Urinary bladder (tissue), 4 donors: ENCODE measurements at places on chromosomes 7 and 10. TPM values are rescaled to one million over a fixed set of nuclear protein-coding genes. Genes with fewer than 3 reads are reported as not detected.

- DNase-seq, result no peak
Observed at GRCh38 chr10:132524443-132525285, 12.9 kb upstream of the INPP5A start.

The PRSS37 gene
- not detected for total RNA-seq

The CDHR1 gene
- total RNA-seq, result 0.32 TPM

- no peak for DNase-seq
Observed at GRCh38 chr7:141609576-141609975, 58.4 kb downstream of the AGK start.

The PRDX3 gene
- total RNA-seq, result 162 TPM

DNA sequence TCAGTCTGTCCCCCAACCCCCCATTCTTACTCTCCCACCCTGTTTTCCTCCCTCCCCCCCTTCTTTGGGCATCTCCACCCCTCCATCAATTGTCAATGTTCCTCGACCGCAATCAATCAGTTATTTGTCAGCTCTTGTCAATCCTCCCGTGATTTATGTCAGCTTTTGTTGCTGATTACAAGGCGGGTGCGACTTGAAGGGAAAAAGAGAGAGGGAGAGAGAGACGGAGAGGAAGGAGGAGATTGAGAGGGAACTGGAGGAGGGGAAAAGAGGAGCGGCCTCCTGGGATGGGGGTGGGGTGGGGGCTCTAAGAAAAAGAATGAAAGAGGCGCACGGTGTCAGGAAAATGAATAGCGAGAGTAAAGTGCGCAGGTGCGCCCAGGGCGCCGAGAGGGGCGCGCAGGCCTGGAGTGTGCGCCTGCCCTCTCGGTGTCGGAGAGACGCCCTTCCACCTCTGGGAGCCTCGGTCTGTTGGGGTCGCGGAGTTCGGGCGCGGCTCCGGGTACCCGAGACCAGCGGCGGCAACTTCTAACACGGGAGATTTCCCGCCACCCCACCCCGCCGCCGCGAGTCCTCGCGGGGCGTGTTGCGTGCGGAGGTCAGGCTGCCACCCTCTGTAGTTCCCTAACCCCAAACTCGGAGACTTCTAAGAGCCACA is 1.1 kb upstream of the ZNF503 start:
- DNase-seq, result no peak

The LRRD1 gene
- 1.8 TPM for total RNA-seq

GRCh38 chr10:81548160-81548559 is 326.8 kb upstream of the NRG3 start:
- no peak for DNase-seq

The ZNF804B gene
- total RNA-seq, result 1.2 TPM

DNA sequence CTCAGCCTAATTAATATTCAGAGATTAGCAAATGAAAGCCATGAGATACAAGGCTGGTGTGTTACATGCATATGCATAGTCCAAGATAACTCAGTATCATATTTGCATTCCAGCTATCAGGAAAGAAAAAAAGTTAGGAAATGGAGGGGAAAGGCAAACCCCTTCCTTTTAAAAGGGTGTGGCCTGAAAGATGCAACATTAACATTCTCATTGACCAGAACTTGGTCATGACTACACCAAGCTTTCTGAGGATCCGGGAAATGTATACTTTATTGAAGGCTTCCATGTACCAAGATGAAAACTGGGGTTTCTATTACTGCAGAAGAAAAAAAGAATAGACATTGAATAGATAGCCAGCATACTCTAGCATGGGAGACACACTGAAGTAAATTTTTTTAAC is 96.5 kb downstream of the IPMK start:
- no peak for DNase-seq

DNA sequence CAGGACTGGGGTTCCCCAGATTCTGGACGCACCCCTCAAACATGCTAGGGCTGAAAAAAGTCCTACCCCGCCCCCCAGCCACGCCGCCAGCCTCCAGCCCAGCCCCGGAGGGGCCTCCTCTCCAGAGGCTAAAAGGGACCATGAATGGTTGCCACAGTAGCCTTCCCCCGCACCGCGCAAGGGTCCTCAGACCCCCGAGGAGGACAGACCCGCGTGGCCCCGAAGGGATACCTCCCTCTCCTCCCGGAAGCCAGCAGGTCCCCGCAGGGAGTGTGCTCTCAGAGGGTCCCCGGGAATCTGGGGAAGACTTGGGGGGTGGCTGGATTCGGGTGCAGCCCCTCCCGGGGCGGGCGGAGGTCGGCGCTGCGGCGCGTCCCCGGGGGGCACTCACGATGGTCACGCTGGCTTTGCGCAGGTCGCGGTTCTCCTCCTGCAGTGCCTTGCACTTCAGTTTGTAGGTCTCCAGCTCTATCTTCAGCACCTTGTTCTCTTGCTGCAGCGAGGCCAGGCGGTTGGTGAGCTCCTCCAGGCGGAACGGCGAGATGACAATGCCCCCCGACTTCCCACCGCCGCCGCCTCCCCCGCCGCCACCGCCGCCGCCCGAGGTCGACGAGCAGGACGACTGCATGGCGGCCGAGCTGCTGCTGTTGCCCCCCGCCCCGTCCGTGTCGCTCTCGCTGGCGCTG is 482 bp downstream of the CCDC6 start:
- DNase-seq, result no peak

DNA sequence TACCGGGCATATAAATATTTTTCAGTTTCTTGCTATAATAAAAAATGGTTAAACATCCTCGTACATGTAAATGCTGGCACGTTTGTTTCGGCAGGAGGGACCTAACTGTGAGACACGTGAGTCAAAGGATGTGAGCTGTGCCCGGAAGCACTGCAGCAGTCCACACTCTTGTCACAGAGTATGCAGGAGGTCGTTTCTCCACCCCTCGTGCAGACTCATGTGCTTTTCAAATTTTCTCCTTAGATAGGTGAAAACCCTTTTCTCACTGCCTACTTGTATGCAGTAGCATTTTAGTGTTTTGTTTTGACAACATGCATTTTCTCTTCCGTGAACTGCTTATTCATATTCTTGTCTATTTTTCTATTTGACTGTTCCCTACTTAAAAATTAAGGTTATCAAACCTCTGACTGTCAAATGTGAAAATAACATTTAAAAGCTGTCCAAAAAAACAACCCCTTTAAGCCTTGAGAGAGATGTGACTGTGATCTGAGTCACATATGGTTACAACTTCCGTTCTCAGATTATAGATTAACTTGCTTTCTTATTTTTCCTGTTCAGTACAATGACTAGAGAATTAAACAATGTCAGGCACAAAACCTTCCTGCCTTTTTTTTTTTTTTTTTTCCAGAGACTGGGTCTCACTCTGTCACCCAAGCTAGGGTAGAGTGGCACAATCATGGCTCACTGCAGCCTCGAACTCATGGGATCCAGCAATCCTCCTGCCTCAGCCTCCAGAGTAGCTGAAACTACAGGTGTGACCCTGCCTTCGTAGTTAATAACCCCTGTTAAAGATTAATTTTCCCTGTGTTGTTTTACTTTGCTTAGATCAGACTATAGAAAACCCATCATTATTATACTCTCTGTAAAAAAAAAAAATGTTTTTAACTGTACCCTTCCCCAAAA is 45.1 kb downstream of the DPY19L1 start:
- no peak for DNase-seq

GRCh38 chr7:115146148-115146547 is 224.3 kb downstream of the MDFIC start:
- no peak for DNase-seq

DNA sequence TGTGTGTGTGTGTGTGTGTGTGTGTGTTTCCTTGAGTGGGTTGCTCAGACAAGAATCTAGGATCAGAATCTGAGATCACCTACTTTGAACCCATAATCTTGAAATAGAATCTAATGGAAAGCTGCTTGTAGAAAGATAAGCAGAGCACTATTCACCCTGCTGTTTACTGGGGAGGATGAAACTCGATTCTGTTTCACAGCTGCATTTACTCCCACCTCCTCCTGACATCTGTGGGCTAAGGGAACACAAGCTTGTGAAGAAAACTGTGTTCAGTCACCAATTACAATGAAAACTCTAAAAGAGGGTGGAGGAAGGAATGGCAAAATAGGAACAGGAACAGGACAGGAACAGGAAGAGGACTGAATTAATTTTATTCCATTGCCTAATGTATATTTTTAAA is 269.5 kb downstream of the TSPAN12 start:
- DNase-seq, result no peak

GRCh38 chr7:151793531-151793951 is 83.4 kb downstream of the PRKAG2 start:
- DNase-seq, result no peak

The CHRM2 gene
- 19.8 TPM for total RNA-seq

GRCh38 chr7:69364813-69365643 is 233.2 kb upstream of the AUTS2 start:
- DNase-seq, result peak; percentile 46

The PTF1A gene
- not detected for total RNA-seq

The GPAM gene
- 24.9 TPM for total RNA-seq
